Cerebellar cortex (tissue), 1 donor: ENCODE measurements at places on chromosomes 5 and 9.

DNA sequence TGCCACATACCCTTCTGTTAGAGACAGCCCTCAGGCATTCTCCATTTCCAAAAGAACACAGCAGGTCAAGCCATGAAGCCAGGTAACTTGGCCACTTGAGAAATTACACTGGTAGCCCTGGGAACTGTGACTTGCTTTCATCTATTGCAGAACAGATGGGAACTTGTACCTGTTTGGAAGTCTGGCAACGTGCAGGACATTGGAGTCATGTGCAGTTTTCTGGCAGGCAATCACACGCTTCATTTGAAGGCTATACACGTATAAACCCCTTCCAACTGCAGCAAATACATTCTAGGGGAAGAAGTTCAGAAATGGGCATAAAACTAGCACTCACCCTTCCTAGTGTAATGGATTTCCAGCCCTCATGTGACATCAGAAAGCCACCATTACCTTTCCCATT lies 54.0 kb downstream of the WDR41 start:
- peak; percentile 90 for DNase-seq

- no peak for DNase-seq
Observed at GRCh38 chr5:150631326-150631701, 9.1 kb upstream of the SYNPO start.

GRCh38 chr9:27179245-27179865 lies 70.3 kb downstream of the TEK start:
- DNase-seq, result no peak

DNA sequence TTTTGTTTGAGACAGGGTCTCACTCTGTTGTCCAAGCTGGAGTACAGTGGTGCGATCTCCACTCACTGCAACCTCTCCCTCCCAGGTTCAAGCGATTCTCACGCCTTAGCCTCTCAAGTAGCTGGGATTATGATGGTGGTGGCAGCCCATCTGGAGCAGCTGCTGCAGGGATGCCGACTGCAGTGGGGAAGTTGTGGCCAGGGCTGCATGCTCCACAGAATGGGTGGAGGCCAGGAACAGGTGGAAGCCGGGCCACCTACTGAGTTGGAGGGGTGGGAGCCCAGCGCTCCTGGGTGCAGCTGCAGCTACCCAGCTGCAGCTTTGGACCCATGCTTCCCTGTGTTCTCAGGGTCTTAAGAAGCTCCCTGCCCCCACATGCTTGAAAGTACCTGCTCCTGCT lies 99.7 kb downstream of the SCAI start:
- no peak for DNase-seq

DNA sequence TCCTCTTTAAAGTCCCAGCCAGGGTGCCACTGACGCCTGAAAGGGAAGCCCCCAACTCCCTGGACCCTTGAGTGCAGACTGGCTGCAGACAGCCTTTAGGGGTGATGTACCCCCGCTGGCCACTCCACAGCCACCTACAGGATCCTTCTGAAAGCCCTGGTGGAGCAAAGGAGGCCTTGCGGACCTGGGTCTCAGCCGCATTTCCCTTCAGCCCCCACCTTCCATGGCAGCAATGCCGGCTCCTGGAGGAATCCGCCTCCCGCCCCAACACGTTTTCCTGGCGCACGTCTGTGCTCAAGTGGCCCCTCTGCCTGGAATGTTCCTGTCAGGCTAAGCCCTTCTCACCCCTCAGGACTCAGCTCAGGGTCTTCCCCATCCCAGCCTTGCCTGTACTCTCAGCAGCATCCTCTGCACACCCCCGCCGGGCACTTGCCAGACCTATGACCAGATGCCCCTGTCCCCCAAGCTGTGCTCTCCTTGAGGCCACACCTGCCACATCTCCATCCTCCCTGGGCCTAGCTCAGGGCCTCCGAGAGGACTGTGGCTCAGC lies 134.1 kb upstream of the RAPGEF1 start:
- no peak for DNase-seq

- DNase-seq, result no peak
Observed at GRCh38 chr9:21552244-21553170, 70.4 kb upstream of the IFNE start.

DNA sequence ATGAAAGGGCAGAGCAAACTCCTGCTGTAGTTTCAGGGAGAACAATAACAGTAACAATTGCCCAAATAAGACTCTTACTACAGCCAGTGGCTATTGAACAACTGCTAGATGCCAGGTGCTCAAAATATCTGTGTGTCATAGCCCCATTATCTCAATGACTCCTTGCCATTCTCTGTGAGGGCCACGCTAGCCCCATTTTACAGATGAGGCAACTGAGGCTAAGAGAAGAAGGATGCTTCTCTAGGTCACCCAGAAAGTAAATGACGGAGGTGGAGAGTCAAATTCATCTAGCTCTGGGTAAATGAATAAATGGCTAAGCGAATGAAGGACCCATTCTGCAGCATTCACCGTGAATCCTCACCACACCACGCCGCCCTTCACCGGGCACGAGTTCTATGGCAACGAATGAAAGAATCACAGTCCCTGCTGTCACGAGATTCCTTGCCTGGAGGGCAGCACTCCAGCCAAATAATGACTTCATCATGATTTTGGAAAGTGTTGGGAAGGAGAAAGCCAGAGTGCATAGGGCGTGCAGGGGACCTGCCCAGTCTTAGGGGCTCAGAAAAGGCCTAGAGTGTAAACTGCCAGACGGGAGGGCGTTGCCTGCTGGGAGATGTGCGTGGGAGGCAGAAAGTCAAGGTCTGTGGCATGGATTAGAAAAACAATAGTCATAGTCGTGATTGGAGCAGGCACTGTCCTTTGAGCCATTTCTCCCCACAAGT lies 147.2 kb downstream of the C9orf50 start:
- DNase-seq, result peak; percentile 61

- DNase-seq, result no peak
Observed at GRCh38 chr5:93245226-93245625, 335.8 kb downstream of the NR2F1-AS1 start.

GRCh38 chr5:56608217-56608925 lies 207.0 kb upstream of the MAP3K1 start:
- no peak for DNase-seq

DNA sequence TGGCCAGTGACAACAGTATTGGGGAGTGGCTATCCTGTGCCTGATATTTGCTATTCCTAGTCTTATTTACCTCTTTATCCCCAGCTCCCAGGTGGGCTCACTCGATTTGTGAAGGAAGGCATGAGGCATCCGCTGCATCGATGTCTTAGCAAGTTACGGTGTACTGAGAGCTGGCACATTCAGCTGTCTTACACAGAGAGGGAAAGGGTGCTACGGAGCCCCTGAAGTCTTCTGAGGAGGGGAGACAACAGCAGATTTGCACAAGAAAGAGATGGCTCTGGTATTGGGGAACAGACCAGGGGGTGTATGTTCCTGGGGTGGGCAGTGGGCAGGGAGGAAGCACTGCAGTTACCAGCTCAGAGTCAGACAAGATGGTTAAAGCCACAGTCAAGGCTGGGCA lies 172.6 kb downstream of the FGF18 start:
- DNase-seq, result no peak

GRCh38 chr9:89420397-89421178 lies 77.3 kb downstream of the SEMA4D start:
- DNase-seq, result no peak

DNA sequence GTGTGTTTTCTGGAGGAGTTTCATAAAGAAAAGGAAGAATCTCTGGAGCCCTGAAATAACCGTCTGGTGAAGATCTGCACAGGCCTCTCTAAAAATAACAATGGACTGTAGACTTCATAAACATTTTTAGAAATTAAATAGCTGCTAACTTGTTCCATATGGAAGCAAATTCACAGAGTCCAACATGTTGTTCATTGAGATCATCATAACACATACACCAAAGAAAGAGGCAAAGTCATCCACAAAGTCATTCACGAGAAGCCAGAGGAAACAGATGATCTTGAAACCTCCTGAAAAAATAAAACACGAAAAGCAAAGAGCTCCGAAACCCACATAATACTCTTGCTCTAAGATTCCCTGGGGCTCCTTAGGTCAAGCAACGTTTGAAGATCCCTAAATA lies 347.8 kb downstream of the EFNA5 start:
- no peak for DNase-seq

- DNase-seq, result peak; percentile 43
Observed at GRCh38 chr5:37839407-37840052, at the start of gene GDNF. GDNF (minus strand) TSS chr5:37840041; CDS start chr5:37834796, 5,245 bp downstream.

GRCh38 chr5:67201897-67202549 lies 5.4 kb upstream of the CD180 start:
- DNase-seq, result no peak

GRCh38 chr9:127769929-127770582 lies 8.4 kb downstream of the SH2D3C start:
- no peak for DNase-seq

DNA sequence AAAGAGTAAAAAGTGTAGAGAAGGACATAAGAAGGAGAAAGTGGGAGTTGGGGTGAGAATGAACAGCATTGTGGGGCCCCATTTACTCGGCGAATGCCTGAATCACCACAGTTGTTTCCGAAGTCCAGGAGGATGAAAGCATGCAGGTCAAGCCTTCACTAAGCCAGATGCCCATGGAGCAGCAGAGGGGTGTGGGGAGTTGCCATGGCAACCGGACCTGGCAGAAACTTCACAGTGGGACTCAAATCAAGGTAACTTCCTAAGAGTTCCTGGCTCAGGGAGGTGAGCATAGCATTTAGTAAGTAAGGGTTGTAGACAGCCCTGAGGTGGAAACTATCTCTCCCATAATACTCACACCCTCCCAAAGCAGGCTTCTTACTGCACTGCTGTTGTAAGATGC lies 357.1 kb downstream of the TRIM32 start:
- peak; percentile 72 for DNase-seq

- no peak for DNase-seq
Observed at GRCh38 chr5:174084691-174085154, 39.2 kb downstream of the NSG2 start.

GRCh38 chr9:120510816-120511215 lies 69.2 kb downstream of the CDK5RAP2 start:
- no peak for DNase-seq

GRCh38 chr5:54007827-54008777 lies 302.3 kb downstream of the ARL15 start:
- DNase-seq, result no peak

DNA sequence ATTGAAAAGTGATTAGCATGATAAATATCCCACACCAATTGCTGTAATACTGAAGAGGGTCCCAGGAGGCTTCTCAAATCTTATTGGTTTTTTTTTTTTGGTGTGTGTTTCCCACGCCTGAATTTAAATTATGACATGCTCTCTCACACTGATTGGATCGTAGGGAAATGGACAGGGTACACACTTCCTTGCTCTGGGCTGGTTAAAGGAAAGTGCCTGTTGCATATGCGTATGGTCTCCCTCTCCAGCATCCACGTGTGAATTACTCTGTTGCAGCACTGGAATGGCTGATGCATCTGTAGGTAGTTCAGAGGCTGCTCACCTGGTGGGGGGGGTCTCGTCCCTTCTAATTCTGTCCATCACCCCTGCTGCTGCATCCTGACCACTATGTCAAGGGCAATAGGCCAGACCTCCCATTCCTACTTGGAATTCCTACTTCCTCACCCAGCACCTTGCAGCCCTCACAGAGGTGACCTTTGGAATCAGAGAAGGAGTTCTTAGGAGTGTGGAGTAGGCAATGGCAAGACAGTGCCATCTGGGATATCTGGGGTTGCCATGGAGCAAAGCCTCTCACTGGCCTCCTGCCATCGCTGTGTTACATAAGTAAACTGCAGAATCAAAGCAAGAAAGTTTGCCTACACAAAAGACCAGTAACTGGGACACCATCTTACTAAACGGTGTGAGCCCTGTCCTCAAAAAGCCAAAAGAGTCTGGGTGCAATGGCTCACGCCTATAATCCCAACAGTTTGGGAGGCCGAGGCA lies 71.4 kb upstream of the FBXW11 start:
- DNase-seq, result peak; percentile 91

- DNase-seq, result no peak
Observed at GRCh38 chr5:39399135-39400036, 25.4 kb downstream of the DAB2 start.

GRCh38 chr9:93081081-93081529 lies 14.9 kb upstream of the CARD19 start:
- no peak for DNase-seq

DNA sequence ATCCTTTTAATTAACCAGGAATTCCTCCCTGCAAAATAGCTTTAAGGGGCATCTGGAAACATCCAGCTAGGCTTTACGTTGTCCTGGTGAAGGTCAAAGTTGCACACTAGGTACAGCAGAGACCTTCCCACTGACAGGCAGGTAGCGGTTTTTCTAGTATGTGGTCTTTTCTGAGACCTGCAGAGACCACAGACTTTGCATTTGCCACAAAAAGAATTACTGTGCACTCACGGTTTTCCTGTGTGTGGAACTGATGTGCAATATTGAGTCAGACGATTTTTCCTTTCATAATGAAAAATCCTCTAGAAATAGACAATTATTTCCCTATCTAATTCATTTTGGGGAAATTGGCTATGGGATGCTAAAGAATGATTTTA lies 417.0 kb upstream of the ADAMTSL1 start:
- DNase-seq, result no peak

- DNase-seq, result no peak
Observed at GRCh38 chr5:99331061-99331460, 402.3 kb upstream of the CHD1 start.

DNA sequence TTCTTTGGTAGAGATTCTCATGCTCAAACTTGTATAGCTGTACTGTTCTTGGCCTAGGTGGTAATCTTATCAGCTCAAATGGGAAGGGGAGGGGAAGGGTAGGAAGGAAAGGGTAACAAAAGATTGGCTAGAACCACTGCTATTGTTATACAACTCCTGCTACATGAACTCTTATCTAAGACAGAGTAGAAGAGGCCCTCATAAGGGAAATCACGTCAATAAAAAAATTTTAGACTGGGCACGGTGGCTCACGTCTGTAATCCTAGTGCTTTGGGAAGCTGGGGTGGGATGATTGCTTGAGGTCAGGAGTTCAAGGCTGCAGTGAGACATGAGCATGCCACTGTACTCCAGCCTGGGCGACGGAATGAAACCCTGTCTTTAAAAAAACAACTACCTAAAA lies 15.9 kb downstream of the STOM start:
- no peak for DNase-seq

DNA sequence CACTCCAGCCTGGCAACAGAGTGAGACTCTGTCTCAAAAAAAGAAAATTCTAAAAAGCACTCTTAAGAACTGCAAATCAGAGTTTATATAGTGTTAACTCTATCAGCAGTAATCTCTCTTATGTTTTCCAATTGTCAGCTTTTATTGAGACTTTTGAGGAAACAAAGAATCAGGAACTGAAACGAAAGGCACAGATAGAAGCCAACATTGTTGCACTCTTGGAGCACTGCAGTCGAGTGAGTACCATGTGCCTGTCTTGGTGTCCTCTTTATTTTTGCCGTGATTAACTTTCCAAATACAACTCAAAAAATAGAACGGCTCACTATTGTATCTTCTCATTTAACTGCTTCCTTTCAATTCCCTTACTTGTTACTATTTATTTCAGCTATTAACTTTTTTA lies 41.7 kb upstream of the LRRC19 start:
- DNase-seq, result no peak

GRCh38 chr5:140547508-140548299 lies at the start of gene EIF4EBP3:
EIF4EBP3 (plus strand) TSS chr5:140547662; CDS start chr5:140547738, 76 bp downstream.
- peak; percentile 97 for DNase-seq
